ENCODE measurements at places on chromosomes 3 and 15. TPM values are rescaled to one million over a fixed set of nuclear protein-coding genes. Genes with fewer than 3 reads are reported as not detected.

GRCh38 chr3:170240671-170241070 lies 18.4 kb downstream of the PRKCI start:
- DNase-seq: no peak

DNA sequence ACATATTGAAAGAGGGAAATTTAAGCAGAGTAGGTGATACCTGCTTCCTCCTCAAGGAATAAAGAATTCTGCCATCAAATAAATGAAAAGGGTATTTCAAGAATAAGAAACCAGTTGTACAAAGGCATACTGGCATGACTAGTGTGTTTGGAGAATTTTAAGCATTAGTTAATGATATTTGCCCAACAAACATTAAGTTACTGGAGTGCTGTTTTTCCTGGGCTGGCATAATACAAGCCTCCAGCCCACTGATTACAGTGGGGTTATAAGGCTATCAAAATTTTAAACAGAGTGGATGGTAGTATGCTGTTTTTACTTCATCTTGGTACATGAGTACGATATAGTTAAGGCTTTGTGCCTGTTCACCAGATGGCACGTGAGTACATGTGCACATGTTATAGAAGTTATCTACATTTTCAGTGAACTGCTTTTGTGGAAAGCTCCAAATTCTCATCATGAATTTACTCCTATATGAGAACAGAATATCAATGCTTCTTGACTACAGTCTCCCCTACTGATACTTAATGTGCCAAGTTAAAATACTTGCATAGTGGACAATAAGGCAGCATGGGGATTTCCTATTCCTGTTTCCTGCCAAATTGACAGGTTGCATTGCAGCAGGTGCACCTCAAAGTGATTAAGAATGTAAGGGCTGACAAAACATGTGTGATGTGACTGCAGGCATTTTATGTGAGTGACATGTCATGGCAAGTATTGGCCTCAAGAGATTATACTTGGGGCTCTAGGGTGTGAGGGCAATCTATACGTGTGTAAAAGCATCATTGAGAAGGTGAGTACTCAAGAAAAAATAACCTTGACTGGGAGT lies 14.9 kb downstream of the NAALADL2 start:
- no peak for DNase-seq

GRCh38 chr3:48030188-48030587 lies 14.0 kb upstream of the MAP4 start:
- no peak for DNase-seq

DNA sequence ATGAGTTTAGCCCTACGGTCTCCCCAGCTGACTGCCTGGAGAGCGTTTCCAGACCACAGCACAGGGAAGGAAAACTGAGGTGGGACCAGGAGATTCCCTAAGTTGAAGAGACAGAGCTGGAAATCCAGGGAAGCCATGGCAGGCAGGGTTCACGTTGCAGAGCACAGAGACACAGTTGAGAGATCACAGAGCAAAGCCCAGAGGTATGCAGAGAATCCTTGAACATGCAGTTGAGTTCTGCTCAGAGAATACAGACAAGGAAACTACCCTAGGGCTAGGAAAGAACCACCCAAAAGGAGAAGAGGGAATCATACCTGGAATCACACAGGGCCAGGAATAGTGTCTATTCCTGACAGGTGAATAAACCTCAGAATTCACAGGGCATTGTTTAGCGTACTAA lies 14.3 kb downstream of the SLC28A1 start:
- no peak for DNase-seq

TMEM45A gene
- total RNA-seq: 13.7 TPM

AMIGO3 gene
- 0.27 TPM for total RNA-seq

All from fibroblast of the aortic adventitia (primary cell).